Fibroblast of pulmonary artery (primary cell): ENCODE measurements at places on chromosomes 3 and 15.

- DNase-seq: no peak
These were observed 37.2 kb downstream of the PXK start for GRCh38 chr3:58369876-58370275.

DNA sequence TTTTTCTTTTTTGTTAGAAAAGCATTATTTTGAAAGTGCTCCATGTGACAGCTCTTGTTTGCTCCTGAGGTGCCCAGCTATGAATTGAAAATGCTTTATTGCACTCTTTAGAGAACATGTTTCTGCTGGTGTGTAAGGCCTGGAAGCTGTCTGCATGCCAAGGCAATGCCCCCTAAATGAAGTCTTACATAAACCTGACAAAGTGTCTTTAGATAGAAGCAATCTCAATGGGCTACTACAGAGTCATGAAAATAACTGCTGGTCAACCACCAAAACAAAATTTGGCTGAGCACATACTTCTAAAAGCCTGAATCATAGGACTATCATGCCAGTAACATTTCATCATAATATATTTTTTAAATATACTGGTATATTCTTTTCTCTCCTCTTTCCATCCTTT is 178.7 kb downstream of the THRB start:
- DNase-seq: peak; percentile 13

- no peak for DNase-seq
These were observed 186.6 kb downstream of the GREM1 start for GRCh38 chr15:32904448-32904847.

DNA sequence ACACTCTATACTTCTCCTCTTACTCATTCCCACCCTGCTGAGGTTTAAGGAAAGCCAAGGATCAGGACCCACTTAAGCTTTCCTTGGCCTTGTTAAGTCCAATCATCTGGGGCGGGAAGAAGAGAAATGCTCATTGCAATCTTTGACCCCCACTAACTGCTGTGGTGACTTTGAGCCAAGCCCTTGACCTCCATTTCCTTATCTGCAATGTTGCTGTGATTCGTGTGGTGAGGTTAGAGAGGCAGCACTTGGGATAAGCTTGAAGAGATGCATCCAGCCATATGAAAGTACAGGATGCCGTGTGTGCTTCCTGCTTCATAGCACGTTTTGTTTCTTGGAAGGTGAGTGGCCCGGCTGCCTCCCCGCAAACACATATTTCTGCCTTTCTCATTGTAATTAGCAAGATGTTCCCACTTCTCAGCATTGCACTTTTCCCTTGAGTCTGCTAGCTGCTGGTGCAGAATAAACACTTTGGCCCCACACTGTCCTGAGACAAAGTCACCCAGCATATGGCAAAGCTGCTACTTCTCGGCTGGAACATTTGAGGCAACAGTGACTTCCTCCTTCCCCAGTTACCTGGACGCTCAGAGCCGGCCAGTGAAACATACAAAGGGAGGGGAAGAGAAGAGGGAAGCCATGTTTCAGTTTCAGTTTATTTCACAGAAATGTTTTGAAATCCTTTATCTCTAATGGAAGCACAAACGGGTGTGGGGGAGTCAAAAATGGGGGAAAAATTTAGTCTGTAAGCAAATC is 10.5 kb upstream of the NUDT16 start:
- DNase-seq: no peak

DNA sequence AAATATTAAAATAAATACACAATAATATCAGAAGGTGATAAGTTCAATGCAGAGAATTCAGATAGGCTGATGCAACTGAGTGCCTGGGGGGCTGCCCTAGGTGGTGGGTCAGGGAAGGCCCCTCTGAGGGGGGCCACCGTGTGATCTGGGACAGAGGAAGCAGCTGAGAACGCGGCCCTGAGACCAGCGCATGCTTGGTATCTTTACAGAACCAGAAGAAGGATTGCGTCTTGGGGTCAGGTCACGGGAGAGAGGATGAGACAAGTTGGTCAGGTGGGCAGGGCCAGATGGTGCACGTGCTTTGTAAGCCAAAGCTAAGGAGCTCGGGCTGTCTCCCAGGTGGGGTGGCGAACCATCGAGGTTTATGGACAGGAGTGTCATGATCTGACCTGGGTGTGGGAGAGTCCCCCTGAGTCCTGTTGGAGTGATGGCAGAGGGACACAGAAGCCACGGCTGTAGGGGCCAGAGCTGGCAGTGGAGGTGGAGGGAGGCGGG is 121.2 kb downstream of the ETFA start:
- no peak for DNase-seq

GRCh38 chr3:48088749-48089466 is 72.7 kb upstream of the MAP4 start:
- DNase-seq: peak; percentile 97

DNA sequence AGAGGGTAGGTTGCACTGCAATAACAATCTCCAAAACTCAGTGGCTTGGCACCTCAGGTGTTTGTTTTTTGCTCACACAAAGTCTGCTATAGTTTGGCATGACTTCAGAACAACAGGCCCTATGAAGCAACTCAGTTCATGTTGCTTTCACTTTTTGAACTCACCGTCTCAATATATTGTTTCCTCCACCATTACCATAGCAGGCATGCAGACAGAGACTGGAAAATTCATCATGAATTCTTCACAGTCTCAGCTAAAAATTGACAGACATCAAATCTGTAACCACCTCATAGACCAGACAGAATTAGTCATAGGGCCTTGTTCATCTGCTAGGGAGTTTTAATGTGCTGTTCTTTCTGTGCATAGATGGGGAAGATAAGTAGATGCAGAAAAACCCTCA is 161.4 kb upstream of the POU1F1 start:
- DNase-seq: no peak

DNA sequence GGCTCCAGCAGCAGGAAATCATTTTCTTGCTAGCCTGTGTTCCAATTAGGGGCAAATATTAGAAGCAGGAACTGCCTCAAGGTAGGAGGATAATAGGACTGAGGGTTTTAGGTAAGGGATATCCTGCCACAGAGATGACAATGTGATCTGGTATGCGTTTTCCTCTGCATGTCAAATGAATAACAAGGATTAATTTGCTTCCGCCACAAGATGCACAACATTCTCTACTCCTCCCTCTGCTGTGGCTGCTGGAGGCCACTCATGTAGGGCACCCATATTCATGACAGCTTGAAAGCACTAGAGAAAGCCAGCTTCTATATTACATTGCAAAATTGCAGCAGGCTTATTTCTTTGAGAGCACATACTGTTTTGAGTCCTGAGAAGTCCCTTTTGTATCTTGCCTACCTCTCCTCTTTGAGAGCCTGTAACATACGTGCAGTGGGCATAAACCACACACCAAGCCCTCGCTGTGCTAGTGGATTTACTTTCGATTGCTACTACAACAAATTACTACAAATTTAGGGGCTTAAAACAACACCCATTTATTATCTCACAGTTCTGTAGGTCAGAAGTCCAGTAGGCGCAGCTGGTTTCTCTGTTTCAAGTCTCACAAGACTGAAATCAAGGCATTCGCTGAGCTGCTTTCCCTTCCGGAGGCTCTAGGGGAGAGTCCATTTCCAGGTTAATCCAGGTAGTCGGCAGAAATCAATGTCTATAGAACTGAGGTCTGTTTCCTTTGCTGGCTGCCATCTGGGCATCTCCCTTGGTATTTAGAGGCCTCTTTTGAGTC is 5.9 kb upstream of the CD47 start:
- DNase-seq: no peak
